ENCODE measurements at places on chromosomes 6 and 20.

DNA sequence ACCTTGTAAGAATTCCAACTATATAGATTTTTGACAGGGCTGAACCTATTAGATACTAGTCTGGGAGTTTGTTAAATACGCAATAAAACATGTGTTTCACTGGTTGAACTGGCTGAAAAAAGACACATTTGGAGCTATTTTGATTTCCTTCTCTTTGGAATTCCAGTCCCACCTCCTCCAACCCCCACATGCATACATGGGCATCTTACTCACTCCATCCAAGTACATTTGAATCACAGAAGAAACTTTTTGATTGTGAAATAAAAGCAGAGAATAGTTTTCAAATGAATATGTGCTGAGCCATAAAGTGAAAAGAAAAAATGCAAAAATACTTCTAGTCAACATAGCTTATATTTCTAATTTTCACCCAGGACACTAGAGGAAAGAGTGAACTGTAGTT lies 33.9 kb upstream of the STXBP5 start:
- DNase-seq, result no peak

DNA sequence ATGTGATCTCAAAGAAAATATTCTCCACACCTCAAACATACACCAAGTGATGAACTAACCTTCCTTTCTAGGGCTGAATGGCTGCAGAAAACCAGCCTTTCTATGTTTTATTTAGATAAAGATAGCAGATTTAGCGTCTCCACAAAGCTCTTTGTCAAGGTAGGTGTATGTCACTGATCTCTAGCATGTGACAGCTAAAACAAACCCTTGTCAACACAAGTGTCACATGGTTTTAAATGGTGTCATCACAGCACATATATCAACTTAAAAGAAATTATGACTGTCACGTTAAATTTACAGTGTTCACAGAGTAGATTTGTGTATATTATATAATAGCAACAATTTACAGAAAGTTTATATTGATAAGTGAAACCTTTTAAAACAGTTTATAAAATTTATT lies 58.3 kb downstream of the TENT5A start:
- DNase-seq, result no peak

DNA sequence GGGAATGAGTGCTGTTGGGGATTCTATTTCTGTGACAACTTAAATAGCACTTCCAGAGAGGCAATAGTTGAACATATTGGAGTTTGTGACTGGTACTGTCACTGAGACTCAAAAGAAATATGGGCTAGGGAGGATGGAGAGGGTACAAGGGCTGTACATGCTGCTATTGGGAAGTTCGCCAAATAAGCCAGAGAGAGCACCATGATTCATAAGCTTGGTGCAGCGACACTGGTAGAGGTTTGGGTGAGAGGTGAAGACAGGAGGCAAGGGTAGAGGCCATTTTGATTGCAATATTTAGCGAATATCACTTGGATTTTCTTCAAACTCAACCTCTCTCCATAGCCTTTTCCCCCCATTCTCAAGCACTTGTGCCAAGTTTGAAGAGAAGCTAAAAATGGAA lies 214.3 kb downstream of the OGFRL1 start:
- no peak for DNase-seq

- DNase-seq, result no peak
These were observed 68.6 kb downstream of the BMP6 start for GRCh38 chr6:7794509-7794908.

GRCh38 chr20:53925651-53926401 lies 144.6 kb downstream of the BCAS1 start:
- peak; percentile 56 for DNase-seq

DNA sequence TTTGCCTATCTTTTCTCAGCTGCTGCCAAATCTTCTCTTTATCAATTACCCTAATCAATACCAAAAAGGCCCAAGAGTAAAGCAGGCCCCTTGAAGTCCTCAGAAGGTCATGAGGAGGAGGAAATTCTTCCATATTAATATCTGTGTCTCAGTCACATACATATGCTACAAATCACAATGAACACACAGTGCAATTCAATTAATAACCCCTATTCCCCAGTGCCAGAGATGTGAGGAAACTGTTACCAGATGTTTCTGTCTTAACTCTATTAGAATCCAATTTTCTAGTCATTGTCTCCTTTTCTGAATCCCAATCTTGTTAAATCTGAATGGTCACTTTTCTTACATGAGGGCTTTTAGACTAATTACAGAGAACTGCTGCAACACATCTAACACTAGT lies 45.9 kb upstream of the SLC2A12 start:
- no peak for DNase-seq
